Mesendoderm (in vitro differentiated cells): ENCODE measurements at places on chromosomes 7 and 10.

GRCh38 chr10:101065481-101066145, 3.8 kb downstream of the KAZALD1 start:
- DNase-seq = no peak

- no peak for DNase-seq
Observed at GRCh38 chr7:123562121-123562520, 4.5 kb upstream of the NDUFA5 start.

- peak; percentile 74 for DNase-seq
Observed at GRCh38 chr7:41943094-41943577, 240.2 kb upstream of the INHBA start.

DNA sequence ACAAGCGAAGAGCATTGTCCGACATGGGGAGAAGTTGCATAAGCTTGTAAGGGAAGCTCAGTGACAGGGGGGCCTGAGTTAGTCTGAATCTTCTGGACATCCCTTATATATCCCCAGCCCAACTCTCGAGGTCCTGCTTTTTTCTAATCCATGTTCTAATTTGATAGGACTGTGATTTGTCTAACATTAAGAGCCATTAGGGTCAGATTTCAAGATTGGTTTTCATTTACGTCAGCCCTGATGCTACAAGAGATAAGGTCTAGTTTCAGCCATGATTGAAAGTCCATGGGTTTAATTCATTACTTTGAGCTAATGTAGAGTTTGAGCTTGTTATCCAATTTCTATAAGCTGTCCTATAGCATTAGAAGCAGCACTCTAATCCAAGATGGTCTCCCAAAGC, 20.3 kb downstream of the TLX1 start:
- DNase-seq = no peak

GRCh38 chr10:8778713-8779112, 724.2 kb downstream of the GATA3 start:
- DNase-seq = peak; percentile 70

DNA sequence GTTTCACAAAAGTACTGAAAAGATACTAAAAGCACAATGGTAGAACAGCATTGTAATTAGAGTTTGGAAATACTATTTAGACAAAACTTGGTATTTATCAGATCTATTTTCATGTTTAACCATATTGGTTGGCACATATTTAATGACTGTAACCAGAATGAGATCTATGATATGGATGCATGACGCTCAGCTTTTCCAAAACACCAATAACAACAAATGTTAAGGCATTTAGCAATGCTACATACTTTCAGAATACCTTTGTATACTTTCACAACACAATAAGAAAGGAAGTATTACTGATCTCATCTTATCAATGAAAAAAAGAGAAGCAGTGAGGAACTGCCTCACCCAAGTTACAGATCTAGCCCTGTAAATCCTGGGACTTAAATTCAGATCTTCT, 74.8 kb downstream of the THSD7A start:
- DNase-seq = no peak

DNA sequence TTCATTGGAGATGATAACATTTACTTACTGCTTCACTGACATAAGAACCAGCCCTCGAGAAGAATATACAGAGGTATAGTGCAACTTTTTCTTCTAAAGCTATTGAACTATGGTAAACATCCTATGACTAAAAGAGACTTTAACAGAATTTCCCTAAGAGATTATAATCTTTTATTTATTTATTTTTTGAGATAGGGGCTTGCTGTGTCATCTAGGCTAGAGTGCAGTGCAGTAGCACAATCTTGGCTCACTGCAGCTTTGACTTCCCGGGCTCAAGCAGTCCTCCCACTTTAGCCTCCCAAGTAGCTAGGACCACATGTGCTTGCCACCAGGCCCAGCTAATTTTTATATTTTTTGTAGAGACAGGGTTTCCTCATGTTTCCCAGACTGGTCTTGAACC, 258.5 kb upstream of the FERD3L start:
- DNase-seq = no peak

DNA sequence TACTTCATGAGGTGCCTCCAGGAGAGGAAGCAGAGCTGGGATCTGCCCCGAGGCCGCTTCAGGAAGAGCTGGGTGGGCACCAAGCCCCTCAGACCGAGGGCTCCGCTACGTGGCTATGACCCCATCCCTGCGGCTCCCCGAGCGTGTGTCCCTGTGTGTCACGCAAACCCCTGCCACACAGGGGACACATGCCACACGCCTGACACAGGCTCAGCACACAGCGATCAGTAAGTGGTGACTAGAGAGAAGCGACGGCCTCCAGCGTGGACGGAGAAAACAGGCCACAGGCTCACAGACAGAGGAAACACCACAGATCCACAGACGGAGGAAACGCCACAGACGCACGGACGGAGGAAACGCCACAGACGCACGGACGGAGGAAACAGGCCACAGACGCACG, 18.5 kb downstream of the DIP2C start:
- no peak for DNase-seq

DNA sequence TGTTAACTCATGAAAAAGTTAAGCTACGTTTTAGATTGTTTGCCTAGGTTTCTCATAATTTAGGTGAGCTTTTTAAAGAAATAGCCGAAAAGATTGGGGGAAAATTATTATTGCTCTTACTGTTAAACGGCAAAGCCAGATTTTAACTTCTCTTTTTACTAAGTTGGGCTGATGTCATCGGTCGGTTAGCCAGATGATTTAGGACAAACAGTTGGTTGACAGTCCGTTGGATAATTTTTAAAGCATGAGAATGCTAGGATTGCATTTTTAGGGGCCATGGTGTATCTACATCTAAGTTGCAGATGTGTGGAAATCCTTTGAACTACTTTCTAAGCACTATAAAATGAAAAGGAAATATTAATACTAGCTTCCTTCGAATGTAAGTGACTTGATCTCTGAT, 280.9 kb upstream of the AKR1E2 start:
- DNase-seq = no peak

- DNase-seq = no peak
Observed at GRCh38 chr10:76552091-76552873, 1085.3 kb downstream of the KCNMA1 start.
